Vagina (tissue), 2 donors: ENCODE measurements at places on chromosomes 3 and 15.

GRCh38 chr3:49813497-49814174 is at the start of gene UBA7:
TSS of gene UBA7 (minus strand) at chr3:49813953. CDS start at chr3:49813787, 166 bp downstream.
- no peak for DNase-seq

GRCh38 chr15:91291673-91292072 is 191.6 kb downstream of the SV2B start:
- DNase-seq = no peak

GRCh38 chr15:58080398-58080797 is 14.9 kb upstream of the ALDH1A2 start:
- no peak for DNase-seq

DNA sequence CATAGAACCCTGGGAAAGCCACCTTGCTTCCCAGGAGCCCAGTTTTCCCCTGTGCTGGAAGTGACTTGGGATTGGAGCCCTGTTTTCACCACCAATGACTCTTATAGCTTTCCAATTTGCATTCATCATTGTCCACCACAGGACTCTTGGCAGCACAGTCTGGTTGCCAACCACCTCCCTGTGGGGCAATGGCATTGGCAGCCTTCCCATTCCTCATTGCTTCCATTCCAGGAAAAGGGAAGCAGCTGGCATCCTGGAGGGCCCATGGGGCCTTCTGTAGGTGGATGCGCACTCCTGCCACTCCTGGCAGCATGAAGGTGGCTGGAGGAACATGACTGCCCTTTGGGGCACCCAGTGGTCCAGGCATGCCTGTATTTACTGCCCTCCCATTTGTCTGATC is 57.7 kb downstream of the FEM1B start:
- DNase-seq = no peak

DNA sequence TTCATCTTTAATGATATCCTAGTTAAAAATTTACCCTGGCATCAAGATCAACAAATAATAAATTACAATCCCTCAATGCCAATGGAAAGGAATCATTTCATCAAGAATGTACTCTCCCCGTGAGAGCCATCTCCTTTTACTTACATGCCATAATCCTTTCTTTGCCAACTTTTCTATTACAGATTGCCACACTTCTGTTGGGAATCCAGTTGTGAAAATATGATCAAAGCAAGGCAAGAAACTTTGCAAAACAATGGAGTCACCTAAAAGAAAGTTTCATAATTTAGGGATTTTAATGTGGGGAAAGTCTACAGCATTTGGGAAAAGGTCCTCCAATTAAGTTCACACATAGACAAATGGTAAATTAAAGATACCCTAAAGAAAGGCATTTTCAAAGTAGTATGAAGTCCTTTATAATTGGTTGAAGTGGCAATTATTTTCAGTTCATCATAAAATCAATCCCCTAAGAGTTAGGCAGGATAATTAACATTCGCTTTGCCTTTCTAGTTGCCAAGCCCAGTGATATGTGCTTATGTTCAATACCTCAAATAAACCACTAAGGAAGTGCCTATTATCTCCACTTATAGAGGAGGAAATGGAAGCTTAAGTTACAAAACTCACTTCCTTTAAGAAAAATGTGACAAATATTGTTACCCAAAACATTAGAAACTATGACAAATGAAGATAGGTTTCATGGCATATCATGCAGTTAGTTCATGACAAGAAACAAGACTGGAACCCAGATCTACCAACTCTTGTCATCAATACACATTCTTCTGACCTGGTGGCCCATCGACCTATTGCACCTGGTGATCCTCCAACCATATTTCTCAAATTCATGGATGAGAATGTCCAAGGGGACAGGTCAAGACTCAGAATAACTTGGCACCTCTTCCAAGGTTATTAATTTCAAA is 49.1 kb downstream of the TRANK1 start:
- no peak for DNase-seq

DNA sequence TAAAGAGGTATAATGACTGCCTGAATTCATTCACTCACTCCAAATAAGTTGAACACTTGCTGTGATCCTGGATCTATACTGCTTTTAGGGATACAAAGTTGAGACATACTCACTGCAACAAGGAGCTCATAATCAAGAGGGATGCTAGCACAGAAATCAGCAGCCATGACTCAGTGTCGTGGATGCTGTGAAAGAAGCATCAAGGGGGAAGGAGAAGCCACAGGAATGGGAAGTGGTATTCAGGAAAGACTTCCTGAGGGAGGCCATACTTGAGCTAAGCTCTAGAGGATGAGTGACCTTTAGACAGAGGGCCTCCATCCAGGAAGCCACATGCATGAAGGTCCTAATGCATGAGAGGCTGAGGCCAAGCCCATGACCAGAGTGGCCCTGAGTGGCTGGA is 245.7 kb upstream of the RORA start:
- DNase-seq = no peak

DNA sequence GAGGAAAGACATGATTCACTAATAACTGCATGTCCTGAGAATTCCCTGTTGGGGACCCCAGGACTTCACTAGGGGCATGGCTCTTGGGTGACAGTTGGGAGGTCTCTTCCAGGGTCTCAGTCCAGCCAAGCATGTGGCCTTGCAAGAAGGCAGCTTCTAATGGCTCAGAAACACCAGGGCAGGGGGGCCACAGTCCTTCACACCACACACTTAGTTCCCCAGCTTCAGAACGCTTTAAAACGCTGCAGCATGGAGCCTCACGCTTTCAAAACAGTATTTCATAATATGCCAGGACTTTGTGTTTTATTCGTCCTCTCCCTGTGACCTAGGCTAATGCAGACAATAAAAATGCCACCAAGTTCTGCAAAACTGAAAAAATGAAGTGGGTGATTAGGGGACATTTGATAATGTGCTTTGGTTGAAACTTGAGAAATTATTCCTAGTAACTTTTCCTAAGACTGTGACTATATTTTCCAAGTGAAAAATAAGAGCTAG is 48.4 kb upstream of the LIMD1 start:
- DNase-seq = no peak

DNA sequence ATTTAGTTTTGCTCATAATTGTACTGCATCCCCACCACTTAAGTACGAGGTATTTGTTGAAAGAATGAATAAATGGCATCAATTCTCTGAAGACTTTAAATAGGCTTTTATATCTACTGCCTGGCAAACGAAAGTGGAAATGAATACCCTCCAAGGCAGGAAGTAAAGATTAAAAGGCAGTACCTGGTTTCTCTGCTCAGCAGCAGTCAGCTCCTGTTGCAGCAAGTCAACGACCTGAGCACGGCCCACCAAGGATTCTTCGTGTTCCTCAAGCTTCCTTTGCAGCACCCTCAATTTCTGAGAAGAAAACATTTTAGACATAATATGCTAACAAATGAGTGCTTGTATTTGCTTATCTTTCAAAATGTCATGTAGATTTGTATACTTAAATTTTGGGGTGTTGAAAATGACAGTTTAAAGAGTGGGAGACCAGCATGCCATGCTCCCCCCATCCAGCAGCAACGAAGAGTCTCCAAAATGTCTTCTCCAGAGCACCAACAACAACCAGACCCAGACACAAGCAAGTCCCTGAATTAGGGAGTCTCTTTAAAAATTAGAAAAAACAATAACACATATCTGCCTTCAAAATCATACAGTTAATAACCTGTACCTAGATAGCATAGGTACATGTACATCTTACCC is 31.2 kb downstream of the GOLGB1 start:
- DNase-seq = no peak

GRCh38 chr3:128348805-128349531 is 117.7 kb downstream of the DNAJB8 start:
- no peak for DNase-seq

GRCh38 chr15:73959801-73960200 is 32.3 kb downstream of the STOML1 start:
- DNase-seq = no peak

GRCh38 chr3:155737844-155738460 is 6.9 kb downstream of the PLCH1 start:
- no peak for DNase-seq

- DNase-seq = no peak
Measured at GRCh38 chr3:46890132-46890531, 12.6 kb downstream of the PTH1R start.

GRCh38 chr3:132117642-132118041 is 82.8 kb upstream of the CPNE4 start:
- DNase-seq = no peak

GRCh38 chr15:61404567-61404966 is 175.5 kb upstream of the RORA start:
- DNase-seq = no peak

DNA sequence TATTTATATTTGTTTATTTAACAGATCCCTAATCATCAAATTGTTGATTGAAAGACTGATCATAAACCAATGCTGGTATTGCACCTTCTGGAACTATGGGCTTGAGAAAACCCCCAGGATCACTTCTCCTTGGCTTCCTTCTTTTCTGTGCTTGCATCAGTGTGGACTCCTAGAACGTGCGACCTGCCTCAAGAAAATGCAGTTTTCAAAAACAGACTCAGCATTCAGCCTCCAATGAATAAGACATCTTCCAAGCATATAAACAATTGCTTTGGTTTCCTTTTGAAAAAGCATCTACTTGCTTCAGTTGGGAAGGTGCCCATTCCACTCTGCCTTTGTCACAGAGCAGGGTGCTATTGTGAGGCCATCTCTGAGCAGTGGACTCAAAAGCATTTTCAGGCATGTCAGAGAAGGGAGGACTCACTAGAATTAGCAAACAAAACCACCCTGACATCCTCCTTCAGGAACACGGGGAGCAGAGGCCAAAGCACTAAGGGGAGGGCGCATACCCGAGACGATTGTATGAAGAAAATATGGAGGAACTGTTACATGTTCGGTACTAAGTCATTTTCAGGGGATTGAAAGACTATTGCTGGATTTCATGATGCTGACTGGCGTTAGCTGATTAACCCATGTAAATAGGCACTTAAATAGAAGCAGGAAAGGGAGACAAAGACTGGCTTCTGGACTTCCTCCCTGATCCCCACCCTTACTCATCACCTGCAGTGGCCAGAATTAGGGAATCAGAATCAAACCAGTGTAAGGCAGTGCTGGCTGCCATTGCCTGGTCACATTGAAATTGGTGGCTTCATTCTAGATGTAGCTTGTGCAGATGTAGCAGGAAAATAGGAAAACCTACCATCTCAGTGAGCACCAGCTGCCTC is 14.7 kb downstream of the THBS1 start:
- no peak for DNase-seq

GRCh38 chr15:51536965-51537574 is 85.5 kb downstream of the DMXL2 start:
- DNase-seq = no peak

- no peak for DNase-seq
Measured at GRCh38 chr3:162719684-162720341, 1223.2 kb downstream of the OTOL1 start.

DNA sequence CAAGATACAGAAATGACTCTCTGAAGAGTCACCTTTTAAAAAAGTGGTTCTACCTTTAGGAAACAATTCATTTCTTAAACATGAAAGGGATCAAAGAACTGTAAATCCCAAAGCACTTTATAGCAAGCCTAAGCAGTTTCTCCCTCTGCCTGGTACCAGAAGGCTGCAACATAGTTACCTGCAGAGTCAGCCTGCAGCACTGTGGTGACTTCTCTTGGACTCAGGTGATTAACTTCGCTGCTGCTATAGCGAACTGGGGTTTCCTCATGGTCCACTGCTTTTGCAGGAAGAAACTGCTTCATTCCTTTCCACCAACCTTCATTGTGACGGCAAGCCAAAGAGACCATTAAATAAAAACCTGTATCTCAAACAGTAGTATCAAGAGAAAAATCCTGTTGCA is 37.3 kb downstream of the ST3GAL6 start:
- DNase-seq = no peak

- no peak for DNase-seq
Measured at GRCh38 chr15:29863438-29863837, 41.2 kb upstream of the TJP1 start.
